Breast epithelium (tissue), 4 donors: ENCODE measurements at places on chromosomes 5 and 9. TPM values are rescaled to one million over a fixed set of nuclear protein-coding genes. Genes with fewer than 3 reads are reported as not detected.

- DNase-seq = no peak
These were observed 34.0 kb downstream of the ZNF618 start for GRCh38 chr9:113910036-113910639.

The ESM1 gene
- total RNA-seq = 0.48 TPM

The SLC25A48 gene
- total RNA-seq = 1.8 TPM

The CEMIP2 gene
- total RNA-seq = 144 TPM

The WNT8A gene
- not detected for total RNA-seq

The GABRA1 gene
- total RNA-seq = not detected

GRCh38 chr9:71243951-71244350 is 122.5 kb upstream of the TRPM3 start:
- DNase-seq = no peak

DNA sequence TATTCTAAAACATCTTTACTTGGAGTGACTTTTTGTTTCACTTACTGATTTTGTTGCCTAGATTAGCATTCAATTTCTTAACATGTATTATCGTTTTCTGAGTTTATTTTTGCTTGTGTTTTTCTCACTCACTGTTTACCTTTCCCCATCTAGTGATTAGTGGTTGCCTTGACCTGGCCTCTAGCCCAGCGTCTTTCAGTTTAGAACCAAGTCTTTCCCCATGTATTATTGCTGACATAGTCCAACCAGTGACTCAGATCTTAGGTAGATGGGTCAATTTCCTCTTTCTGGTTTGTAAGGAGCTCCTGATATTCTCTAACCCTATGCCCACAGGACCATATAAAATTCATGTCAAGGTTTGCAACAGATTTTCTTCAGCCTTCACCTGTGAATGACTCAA is 135.5 kb downstream of the PRR16 start:
- DNase-seq = no peak

The LEAP2 gene
- 4.1 TPM for total RNA-seq

- DNase-seq = peak; percentile 33
These were observed 138.5 kb downstream of the TTLL11 start for GRCh38 chr9:121954477-121955140.

The OR1Q1 gene
- total RNA-seq = not detected

The FAM221B gene
- total RNA-seq = not detected

- no peak for DNase-seq
These were observed 55.6 kb downstream of the CAMSAP1 start for GRCh38 chr9:135851748-135852147.

GRCh38 chr5:55004729-55005128 is 19.3 kb upstream of the GZMK start:
- no peak for DNase-seq

DNA sequence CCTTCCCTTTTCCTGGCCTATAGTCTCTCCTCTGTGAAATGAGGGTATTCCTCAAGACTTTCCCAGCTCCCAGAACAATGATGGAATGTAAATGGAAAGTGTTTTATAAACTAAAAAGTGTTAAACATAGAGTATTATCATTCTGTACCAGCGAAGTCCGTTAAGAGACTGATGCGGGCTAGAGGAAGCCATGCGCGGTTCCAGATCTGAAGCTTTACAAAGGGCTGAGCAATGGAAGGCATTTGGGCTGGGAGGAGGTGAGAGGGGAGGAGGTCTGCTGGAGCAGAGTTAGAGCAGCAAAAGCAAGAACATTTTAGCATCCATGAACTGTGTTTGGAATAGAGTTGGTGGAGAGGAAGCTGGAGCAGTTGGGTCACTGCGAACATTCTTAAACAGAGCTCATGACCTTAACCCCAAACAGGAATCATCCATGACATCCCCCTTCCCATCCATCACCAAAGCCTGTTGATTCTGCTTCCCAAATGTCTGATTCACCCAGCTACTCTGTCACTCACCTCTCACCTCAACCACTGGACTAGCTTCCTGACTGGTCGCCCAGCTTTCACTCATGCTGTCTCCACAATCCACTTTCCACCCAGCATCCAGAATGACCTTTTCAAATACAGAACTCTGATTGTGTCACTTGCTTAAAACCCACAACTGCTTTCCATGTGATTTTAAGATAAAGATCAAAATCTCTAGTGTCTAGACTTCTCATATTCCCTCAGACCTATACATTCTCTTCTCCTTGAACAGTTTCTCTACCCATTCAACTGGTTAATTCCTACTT is 37.1 kb downstream of the CDK5RAP2 start:
- no peak for DNase-seq

DNA sequence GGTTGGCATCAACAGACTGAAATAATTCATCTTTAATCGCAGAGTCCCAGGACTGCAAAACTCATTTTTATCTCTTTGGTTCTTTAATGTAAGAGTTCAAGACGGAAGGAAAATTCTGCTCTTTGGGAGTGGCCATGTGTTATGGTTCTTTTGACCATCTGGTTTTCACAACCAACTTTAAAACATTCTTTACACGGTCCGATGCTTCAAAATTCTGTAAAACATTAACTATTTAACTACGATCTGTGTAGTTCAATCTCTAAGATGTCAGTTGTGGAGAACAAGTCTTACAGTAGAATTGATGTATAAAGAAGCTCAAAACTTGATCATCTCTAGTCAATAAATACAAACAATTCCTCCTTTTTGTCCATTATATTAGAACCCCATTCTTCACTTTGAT is 83.0 kb downstream of the CMYA5 start:
- DNase-seq = no peak

The EXD3 gene
- total RNA-seq = 28.7 TPM

- no peak for DNase-seq
These were observed 66.7 kb upstream of the PCA3 start for GRCh38 chr9:76697554-76697953.

DNA sequence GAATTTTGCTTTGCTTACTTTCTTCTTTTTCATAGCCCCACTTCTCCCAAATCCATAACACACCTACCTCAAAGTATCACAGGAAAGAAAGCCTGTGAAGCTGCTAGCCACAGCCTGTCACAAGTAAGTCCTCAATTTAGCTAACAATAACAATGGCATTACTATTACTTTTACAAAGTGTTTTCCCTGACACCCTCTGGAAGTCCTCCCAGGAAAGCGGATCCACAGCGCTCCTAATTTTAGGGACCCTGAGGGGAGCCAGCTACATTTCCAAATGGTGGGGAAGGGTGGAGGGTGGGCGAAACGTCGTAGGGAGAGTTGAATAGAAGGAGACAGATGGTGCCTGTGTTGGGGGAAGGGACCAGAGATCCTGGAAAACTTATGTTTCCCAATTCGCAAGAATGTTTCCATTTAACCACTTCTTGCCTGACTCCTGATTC is 523 bp upstream of the WWC1 start:
- DNase-seq = no peak

DNA sequence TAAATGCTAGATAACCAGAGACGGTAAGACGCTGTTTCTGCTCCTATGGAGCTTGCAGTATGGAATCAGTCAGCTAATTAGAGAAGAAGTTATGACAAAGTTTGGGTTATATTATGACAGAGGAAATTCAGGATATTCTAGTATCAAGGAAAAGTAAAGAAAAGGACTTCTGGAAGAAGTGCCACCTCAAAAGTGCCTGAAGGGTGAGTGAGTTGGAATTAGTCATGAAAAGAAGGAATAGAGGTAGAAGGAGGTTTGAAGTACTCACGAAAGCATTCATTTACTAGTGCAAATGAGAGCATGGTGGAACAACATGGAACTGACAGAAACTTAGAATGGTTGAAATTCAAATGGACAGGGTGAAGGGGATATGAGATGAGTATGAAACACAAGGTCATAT is 40.4 kb upstream of the MTAP start:
- no peak for DNase-seq

GRCh38 chr5:113678202-113678601 is 164.7 kb downstream of the YTHDC2 start:
- DNase-seq = no peak

DNA sequence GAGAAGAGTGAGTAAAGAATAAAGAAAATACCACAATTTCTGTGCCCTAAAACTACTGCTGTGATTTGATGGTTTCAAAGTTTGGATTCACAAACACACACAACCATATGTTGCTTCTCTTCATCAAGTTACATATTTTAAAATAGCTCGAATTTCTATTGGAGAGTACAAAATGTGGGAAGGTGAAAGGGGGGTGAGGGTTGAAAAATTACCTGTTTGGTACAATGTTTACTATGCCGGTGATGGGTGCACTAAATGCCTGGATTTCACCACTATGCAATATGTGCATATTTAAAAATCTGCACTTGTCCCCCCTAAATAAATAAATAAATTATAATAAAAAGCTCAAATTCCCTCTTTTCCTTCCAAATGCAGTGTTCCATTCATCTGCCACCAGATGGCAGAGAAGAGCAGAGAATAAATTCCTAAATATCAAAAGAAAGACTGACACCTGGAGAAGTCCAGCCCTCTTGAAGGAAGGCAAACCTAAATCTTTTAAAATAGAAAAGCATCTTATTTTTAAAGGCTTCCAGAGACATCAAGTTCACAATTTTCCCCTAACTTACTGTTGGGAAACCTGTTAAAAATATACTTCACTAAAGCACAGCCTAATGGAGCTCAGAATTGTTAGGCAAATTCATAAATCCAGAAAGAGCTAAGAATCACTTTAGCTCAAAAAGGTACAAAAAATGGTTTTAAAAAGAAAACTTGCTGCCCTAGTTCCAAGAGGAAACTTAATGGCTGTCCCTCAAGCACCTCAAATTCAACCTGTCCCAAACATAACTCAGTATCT is 24.8 kb upstream of the HNRNPA0 start:
- no peak for DNase-seq

GRCh38 chr5:119095611-119096010 is 24.7 kb downstream of the DMXL1 start:
- DNase-seq = no peak

DNA sequence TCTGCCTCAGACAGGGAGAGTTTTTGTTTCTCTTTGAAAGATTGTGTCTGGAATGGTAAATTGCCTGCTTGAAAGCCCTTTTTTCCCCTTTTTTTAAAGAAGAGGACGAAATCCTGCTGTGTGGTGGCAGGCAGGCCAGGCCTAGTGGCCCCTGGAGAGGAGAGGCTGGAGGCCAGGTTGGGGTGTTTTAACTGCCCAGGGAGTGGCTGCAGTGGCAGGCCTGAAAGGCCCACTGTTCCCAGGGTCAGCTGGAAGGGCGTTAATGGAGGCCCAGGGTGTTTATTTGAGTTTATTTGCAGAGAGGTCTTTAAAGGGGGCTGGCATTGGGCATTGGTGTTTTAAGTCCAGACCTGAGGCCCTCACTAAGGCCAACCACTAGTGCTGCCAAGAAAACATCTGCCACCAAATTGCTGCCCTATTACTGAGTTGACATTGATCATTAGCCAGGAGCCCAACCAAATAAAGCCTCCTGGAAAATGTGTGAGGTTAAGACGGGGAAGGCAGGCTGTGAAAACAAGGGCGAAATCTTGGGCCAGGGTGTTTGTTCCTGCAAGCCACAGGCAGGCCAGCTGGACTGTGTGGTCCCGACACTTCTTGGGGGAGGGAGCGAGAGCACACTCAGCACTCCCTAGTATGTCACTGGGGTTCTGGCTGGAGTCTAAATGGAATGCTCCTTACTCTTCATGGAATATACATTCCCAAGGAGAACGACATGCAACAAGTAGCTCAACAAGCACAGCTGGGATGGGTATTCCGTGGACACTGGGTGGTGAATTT is 5.0 kb downstream of the JADE2 start:
- no peak for DNase-seq

DNA sequence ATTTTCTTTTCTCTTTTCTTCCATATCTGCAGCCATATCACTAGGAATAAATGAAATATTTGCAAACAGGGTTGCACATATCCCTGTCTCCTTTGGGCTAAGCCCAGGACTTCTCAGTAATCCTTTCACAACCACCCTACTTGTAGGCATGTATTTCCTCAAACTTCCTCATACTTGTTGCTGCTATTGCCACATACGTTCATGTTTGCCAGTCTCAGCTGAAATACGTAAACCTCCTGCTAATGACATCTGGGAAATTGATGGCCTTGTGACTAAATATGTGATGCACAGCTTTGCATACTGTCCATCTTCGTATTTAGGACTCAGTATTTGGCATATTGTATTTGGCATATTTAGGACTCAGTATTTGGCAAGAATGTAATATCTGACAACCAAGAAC is 224.6 kb downstream of the PLK2 start:
- DNase-seq = peak; percentile 28

The OTP gene
- not detected for total RNA-seq

The BRINP1 gene
- not detected for total RNA-seq

- DNase-seq = no peak
These were observed 41.3 kb upstream of the CKMT2 start for GRCh38 chr5:81191726-81192372.

DNA sequence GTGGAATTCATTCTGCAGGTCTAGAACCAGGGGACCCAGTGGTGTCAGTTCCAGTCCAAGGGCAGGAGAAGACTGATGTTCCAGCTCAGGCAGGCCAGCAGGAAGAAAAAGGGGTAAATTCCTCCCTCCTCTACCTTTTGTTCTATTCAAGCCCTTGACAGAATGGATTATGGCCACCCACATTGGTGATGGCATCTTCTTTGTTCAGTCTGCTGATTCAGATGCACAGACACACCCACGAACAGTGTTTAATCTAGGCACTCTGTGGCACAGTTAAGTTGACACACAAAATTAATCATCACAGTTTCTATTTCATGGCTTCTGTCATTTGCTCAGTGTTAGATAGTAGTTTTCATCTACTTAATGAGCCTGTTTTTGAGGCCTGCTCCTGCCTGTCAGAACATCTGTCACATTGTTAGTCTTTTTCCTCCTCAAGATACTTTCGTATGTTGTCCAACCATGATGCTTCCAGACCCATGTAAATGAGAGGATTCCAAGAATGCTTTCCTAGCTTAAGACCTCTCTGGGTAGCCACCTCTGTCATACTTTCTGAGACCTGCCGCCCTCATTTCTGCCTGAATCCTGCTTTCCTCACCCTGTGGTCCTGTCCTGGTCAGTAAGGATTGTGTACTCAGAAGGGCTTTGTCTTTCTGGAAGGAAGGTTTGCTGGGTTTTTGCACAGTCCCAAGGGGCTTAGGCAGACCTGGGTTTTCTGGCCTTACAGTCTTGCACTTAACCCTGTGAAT is 72.5 kb downstream of the SPIN1 start:
- DNase-seq = no peak

- no peak for DNase-seq
These were observed 38.0 kb downstream of the MTMR12 start for GRCh38 chr5:32274548-32275395.

GRCh38 chr5:67699560-67699959 is 503.0 kb upstream of the CD180 start:
- no peak for DNase-seq

The ZNF608 gene
- 15.7 TPM for total RNA-seq

- DNase-seq = no peak
These were observed 134.5 kb upstream of the SPEF2 start for GRCh38 chr5:35483191-35483590.

- no peak for DNase-seq
These were observed 139.1 kb downstream of the PLPPR1 start for GRCh38 chr9:101167490-101168134.

DNA sequence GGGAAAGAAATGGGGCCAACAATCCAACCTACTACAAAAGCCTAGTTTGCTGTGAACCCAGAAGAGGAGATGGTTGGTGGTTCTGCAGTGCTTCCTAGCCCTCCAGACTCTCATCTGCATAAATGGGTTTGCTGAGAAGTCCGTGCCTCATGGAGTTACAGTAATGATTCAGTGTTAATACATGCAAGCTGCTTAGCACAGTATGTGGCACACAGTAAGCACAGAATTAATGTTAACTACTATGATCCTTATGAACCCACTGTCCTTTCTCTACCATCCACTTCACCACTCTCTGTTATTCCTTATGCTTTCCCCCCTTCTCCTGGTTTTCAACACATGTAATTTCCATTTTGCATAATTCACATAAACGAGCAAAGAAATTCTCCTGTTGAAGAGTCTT is 100.0 kb downstream of the ACTBL2 start:
- no peak for DNase-seq

The LRSAM1 gene
- total RNA-seq = 21.3 TPM
